ENCODE measurements at places on chromosomes 7 and 10.

DNA sequence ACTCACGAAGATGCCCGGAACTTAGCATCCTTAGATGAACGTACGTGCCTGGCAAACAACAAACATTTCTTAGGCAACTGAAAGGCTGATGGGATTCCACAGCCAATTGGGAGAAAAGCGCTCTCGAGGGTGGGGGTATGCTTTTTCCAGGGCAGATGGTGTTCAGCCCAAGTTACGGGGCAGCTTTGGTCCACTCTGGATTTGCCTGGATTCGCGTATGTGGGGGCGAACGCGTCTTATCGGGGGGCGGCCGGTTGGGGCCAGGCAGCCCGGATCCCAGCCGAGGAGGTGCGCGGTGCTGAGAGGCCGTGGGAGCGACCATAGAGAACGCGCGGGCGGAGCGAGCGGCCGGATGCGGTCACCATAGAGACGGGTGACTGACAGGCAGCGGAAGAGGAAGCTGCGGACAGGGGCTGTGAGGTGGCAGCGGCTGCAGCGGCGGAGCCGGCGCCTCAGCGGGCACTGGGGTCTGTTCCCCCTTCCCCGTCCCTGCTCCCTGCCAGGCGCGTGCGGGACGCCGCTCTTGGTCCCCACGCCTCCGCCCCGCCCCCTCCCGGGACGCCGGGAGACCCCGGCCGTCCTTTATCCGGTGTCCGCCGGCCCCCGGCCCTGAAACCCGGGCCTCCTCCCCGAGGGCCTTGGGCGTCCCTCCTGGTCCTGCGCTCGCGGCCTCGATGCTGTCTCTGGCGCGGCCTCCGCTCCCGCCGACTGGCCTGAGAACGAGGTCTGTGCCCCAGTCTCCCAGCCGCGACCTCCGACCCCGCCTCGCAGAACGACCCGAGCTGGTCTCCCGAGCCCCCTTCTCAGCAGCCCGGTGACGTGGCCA lies at the start of gene CHPF2:
Gene CHPF2 (plus strand): TSS at position 393 of the 826 bp plus-strand sequence. CDS start 1,529 bp downstream, outside the sequence.
- DNase-seq: peak; percentile 86

DNA sequence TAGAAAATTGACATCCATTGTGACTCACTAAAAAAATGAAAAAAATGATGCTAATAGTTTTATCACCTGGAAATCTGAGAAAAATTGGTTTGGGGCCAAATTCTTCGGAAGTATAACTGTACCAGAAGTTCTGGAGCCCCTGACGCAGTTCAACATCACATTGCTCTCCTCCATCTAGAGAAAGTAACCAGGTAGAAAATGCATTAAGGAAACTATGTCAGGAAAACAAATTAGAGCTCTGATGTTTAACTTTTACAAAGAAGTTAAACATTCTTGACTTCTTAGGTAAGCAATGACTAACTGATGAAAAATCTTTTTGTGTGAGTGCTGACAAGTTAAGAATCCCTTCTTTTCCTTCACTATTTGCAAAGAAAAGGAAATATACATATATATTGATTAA lies 61.1 kb upstream of the TMEM196 start:
- DNase-seq: no peak

GRCh38 chr10:9853405-9854355 lies 1164.0 kb upstream of the CELF2 start:
- DNase-seq: peak; percentile 33

DNA sequence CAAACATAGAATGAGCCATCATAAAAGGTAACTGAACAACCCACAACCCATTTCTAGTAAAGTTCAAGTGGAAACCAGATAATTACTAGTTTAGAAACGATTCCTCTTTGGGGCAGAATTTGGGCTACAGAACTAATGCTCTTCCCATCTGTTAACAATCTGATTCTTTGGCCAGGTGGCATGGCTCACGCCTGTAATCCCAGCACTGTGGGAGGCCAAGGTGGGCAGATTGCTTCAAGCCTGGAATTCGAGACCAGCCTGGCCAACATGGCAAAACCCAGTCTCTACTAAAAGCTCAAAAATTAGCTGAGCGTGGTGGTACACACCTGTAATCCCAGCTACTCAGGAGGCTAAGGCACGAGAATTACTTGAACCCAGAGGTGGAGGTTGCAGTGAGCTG lies 18.5 kb downstream of the CYP51A1 start:
- no peak for DNase-seq

GRCh38 chr7:50594734-50595485 lies 29.7 kb upstream of the DDC start:
- no peak for DNase-seq

GRCh38 chr10:87775766-87776165 lies 42.3 kb downstream of the ATAD1 start:
- peak; percentile 59 for DNase-seq

DNA sequence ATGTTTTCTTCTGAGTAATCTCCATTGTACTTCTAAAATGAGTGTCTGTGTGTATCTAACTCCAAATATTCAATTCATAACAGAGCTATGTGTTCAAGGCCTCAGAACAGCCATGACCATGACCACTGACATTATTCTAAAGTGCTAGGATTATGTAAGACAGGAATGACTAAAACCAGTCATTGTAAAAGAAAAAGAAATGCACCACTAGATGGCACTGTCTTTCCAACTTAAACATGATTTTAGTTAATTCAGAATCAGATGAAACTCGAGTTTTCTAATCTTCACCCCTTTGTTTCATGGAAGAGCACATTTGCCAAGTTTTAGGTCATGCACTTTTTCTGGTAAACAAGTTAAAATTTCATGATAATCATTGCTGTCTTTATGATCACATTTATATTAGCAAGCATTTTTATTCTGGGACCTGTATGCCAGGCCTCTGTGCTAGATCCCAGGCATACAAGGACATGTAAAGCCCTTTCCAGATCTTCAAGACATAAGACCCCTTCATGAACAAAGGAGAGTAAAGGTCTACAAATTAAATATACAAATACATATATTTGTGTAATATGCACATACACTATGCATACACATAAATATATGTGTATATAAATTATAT lies 26.1 kb upstream of the RSU1 start:
- peak; percentile 89 for DNase-seq

DNA sequence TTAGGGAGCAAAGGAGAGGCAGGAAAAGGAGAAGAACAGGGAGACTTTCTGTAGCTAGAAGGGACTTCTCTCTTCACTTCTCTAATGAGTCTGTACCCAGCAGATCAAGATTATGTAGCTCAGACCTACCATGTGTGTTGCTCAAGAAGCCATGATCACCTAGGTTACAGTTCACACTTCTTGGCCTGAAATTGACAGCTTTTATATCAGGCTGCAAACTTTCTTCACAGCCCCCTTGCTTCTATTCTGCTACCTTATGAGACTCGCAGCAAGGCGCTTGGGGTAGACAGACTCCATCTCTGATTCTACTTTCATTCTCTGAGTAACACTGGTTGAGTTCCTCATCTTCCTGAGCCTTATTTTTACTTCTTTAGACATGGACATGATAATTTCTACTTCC lies 19.6 kb upstream of the GIMAP2 start:
- DNase-seq: no peak

DNA sequence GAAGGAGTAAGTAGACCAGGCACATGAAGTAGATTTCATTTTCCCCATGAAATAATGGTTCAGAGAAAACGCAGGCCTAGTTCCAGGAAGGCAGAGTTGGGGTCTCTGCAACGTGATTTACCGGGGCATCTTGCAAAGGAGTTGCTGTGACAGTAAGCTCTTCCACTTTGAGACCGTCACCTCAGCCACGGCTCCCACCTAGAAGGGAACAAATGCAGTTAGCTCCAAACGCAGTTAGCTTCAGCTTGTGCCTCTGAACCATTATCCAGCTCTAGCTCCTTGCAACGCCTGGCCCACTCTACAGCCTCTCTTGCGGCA lies 7.0 kb upstream of the MYO1G start:
- DNase-seq: no peak

- DNase-seq: no peak
Measured at GRCh38 chr7:117623606-117624005, 143.8 kb downstream of the CFTR start.

DNA sequence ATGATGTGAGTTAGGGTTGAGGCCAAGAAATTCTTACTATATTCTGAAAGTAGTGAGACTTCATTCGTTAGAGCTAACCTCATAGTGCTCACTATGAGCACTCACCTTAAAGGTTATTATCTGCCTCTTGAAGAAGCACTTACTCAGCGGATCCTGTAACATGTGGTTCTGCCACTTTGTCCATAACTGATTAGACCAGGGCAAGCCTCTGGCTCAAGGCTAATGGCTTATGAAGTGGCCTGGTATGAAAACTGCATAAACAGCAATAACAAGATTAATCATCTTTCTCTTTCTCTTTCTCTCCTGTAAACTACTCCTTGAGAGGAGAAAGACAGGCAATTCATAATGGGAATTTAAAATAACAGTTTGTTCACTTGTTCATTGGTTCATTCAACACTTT lies 82.8 kb downstream of the MAPK8 start:
- no peak for DNase-seq

GRCh38 chr7:37216156-37216852 lies 232.4 kb downstream of the ELMO1 start:
- peak; percentile 60 for DNase-seq

DNA sequence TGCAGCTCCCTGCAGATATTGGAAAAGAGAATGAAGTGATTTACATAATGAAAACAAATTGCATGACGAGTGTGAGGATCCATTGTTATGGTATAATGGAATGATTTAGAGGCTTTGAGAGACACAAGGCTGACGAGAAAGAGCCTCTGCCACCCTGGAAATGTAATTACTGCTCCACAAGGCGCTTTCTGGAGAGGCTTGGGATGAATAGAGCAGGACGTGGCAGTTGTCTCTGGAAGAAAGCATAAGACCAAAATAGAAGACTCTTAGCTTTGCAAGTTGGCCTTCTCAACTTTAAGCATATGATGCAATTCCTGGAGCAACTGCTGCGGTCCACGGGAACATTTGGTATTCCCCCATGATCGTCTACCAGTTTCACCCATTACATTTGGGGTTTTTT lies 181.9 kb upstream of the TCF7L2 start:
- DNase-seq: no peak

- peak; percentile 38 for DNase-seq
Measured at GRCh38 chr7:13832346-13832745, 157.1 kb downstream of the ETV1 start.

GRCh38 chr7:142583446-142583845 lies 165.8 kb upstream of the PRSS1 start:
- peak; percentile 71 for DNase-seq

- DNase-seq: peak; percentile 26
Measured at GRCh38 chr7:26653430-26654399, 210.7 kb downstream of the SKAP2 start.

DNA sequence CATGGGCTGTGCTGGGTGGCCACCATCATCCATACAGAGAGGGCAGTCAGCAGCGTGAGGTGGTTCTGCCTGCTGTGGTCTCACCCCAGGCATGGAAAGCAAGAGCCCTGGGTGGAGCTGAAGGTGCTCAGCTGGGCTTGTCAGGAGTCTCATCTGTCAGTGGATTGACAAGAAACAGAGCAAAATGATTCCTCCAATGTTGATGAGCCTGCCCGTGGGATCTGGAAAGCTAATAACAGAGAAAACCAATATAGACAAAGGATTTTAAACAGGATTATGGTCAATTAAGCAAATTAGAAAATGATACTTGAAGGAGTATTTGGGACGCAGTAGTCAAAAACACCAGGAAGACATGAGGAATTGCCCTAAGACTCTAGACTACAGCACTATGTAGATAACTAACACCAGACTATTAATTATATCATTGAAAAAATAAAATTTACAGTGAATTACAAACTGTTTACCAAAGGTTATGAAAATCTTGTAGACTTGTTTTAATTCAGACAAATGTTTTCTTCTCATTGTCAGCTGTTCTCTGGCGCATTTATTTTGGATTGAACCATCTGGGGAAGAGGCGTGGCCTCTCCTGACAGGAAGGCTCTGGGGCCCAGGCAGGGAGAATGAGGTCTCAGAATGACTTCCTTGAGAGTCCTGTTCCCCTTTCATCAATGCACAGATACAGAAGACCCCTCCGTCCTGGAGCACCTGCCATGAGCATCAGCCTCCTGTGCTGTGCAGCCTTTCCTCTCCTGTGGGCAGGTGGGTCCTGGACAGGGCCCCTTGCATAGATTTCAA lies 211.2 kb upstream of the PRSS58 start:
- DNase-seq: no peak

- no peak for DNase-seq
Measured at GRCh38 chr7:129779602-129780256, 168.2 kb downstream of the NRF1 start.

DNA sequence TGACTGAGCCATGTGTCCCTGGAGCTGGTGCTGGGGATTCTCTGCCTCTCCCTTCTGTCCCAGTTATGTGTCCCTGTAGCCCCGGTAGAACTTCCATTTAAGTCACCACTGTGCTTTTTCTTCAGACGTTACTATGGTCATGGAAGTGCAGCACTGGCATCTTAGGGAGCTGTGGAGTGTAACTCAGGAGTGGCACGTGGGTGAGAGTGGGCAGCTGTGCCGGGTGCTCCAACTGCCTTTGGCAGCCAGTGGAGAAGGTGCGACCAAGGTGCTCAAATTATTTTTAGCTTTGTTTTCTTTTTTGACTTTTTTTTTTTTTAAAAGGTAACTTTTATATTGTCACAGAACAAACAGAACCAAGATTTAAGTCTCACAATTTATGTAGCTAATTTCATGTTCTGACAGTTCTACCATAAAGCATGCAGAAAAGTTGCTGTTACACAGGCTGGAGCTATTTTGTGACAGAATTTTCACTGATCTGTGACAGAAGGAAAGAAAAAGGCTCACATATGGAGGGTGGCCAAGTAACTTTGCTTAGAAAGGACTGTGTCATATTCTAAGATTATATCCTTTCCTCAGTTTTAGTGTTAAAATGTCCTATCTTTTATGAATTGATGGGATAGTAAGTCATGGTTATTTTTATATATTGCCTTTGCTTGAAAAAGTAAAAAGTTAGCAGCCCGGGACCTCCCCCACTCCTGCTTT lies 73.9 kb downstream of the SH2D4B start:
- DNase-seq: no peak

- no peak for DNase-seq
Measured at GRCh38 chr7:80432166-80432565, 79.7 kb downstream of the GNAT3 start.

DNA sequence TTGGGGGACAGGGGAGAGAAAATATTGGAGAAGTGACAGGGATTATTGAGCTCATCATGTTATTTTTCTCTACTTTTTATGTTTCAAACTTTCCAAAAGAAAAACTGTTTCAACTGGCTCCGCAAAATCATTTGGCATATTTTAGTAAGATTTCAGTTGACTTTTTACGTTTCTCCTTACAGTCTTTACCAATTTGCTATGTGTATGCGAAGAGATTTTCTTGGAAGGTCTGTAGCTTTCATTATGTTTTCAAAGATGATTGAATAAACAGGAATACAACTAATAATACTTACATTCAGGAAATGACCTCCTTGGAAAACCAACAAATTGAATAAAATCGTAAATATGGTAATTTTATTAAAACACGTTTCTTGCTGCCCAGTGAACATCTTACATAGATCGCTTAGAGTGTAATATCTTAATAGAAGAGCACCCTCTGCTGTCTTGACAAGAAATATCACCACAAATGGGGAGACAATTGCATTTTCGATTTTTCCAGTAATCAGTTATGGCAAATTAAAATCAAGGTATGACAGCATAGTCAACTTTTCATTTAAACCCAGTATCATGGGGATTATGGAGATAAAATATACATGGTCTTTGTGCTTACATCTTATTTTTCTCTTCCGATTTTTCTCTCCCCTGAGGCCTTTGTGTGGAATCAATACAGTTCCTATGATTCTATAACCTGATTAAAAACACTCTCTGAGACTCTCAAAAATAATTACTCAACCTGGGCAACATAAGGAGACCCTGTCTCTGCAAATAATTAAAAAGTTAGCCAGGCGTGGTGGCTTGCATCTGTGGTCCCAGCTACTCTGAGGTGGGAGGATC lies 43.1 kb downstream of the MBL2 start:
- peak; percentile 62 for DNase-seq

All from fibroblast of pulmonary artery (primary cell).